ENCODE measurements at places on chromosomes 4 and X.

DNA sequence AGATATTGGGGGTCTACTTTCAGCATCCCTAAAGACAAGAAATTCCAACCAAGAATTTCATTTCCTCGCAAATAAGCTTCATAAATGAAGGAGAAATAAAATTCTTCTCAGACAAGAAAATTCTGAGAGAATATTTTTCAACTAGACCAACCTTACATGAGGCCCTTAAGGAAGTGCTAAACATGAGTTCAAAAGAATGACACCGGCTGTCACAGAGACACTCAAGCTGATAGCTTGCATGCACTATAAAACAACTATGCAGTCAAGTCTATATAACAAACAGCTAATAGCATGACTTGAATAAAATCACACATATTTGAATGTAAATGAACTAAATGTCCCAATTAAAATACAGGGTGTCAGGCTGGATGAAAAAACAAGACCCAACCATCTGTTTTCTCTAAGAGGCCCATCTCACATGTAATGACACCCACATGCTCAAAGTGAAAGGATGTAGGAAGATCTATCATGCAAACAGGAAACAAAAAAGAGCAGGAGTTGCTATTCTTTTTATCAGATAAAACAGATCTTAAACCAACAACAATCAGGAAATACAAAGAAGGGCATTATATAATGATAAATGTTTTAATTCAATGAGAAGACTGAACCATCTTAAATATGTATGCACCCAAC lies 27.2 kb downstream of the FAAH2 start:
- no peak for DNase-seq

DNA sequence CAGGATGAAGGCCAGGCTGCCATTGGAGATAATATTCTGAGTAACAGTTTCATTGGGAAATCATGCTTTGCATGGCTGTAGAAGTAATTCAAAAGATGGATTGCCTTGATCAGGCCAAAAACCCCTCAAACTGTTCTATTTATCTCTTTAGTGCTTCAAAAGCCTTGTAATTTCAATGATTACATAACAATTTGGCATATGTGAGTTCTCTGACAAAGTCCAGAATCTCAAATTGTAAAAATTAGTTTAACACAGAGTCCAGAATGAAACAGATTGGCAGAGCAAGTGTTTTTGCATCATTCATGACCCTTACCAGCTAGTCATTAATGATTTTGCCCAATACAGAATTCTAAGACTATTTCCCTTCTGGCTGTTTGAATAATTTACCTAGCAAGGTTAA lies 347.3 kb downstream of the SPRY1 start:
- DNase-seq = no peak

DNA sequence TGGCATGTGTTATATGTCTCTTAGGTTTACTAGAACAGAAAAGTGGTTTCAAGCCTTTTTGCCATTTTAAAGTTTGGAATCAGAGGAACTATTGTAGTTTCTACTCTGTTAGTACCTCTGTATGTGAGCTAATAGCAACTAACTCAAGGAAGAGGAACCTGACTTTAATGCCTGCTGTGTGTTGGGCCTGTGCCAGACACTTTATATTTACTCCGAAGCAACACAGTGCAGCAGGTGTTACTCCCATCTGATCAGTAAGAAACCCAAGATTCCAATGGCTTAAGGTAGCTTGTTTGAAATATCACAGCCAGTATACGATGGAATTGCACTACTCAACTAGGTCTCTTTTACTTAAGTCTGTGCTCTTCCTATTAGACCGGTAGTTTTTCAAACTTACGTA lies 79.2 kb downstream of the USP9X start:
- no peak for DNase-seq

DNA sequence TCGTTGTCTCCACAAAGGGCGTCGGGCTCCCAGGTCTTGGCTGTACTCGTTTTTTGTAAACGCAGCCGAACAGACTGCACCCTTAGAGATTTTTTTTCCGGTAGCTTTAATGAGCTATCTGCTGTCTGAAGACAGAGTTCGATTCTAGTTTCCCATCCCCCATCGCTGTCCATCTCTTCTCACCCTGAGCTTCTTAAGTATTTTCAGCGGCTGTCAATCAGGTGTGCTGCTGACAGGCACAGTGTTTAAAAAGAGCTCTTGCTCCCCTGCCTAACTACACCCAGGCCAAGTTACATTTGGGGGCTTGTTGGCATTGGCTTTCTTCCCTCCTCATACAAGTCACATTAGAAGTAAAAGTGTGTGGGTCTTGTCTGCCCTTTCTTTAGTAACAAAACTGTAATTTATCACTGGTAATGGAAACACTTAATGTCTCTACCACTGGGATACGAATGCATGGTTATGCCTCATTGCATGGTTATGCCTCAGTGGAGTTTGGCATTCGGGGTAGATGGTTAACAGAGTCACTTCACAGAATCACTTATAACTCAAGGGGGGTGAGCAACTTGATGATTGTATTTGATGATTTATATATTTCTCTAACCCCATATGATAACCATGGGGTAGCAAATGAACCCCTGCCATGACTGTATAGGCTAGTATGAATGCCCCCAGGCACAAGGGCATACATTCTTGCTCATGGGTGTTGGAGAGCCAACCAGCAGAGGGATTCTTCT lies 1.4 kb upstream of the ARHGAP6 start:
- no peak for DNase-seq

DNA sequence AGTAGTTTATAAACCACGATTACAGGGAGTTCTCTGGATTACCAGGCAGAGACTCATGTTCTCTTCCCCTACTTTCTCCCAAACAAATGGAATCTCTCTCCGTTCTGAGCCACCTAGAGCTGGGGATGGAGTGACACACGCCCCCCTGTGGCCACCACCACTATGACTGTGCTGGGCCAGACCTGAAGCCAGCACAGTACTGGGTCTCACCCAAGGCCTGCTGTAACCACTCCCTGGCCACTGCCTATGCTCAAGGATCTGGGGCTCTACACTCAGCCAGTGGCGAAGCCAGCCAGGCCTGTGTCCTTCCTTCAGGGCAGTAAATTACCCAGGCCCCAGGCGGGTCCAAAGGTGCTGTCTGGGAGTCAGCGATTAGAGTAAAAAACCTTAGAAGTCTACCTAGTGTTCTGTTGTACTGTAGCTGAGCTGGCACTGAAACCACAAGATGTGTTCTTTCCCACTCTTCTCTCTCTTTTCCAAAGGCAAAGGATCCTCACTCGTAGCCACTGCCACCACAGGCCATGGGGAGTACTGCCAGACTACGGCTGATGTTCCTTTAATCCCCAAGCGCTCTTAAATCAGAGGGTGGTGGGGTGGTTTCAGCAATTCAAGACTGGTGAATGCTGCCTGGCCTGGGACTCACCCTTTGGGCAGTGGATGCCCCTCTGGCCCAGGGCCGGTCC lies 412.2 kb upstream of the ARX start:
- DNase-seq = no peak

- no peak for DNase-seq
Observed at GRCh38 chr4:32562010-32562409, 1841.8 kb downstream of the PCDH7 start.

DNA sequence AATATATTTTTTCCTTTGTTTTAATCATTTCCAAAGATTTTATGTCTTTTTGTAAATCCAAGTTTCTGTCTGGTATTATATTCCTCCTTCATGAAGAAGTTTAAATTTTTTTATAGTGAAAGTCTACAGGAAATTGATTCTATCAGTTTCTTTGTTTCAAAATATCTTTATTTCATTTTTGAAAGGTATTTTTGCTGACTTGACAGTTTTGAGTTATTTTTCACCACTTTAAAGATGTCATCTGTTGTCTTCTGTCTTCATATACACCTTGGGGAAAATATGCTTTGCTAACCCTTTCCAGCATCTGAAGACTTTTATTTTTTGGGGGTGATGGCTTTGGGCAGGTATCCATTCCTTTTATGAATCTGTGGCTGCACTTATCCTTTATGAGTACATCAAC lies 164.4 kb upstream of the EPHA5 start:
- DNase-seq = no peak

DNA sequence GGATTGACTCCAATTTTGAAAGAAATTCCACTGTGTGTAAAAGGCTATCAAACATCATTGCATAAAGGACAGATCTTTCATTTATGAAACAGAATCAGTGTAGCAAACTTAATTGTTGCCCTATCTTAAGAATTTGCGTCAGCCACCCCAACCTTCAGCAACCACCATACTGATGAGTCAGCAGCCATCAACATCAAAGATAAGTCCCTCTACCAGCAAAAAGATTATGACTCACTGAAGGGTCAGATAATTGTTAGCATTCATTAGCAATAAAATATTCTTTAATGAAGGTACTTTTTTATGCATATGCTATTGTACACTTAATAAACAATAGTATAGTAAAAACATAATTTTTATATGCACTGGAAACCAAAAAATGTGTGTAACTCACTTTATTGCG lies 15.8 kb upstream of the GRSF1 start:
- no peak for DNase-seq

DNA sequence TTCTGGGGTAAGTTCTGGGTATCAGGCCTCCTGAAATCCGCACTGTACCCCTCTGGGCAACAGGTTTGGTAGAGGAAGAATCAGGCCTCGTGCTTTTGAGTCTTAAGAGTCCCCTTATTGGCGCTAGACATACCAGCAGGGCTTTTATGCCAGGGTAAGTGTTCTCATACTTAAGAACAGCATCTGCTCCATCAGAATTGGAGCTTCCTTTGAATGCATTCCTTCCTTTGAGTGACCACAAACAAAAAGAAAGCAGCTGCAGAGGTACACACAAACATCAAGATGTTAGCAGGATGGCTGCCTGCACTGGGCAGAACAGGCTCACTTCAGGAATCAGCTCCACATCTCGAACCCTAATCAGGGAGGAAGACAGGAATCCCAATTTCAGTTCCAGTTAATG lies 156.8 kb downstream of the MGST2 start:
- DNase-seq = no peak

GRCh38 chrX:23434356-23434884 lies 99.8 kb downstream of the PTCHD1 start:
- DNase-seq = no peak

- DNase-seq = no peak
Observed at GRCh38 chr4:26896636-26897035, 36.0 kb downstream of the STIM2 start.

GRCh38 chr4:83019794-83020494 lies 9.3 kb upstream of the LIN54 start:
- DNase-seq = no peak

GRCh38 chr4:160265836-160266235 lies 1163.0 kb downstream of the RAPGEF2 start:
- no peak for DNase-seq

DNA sequence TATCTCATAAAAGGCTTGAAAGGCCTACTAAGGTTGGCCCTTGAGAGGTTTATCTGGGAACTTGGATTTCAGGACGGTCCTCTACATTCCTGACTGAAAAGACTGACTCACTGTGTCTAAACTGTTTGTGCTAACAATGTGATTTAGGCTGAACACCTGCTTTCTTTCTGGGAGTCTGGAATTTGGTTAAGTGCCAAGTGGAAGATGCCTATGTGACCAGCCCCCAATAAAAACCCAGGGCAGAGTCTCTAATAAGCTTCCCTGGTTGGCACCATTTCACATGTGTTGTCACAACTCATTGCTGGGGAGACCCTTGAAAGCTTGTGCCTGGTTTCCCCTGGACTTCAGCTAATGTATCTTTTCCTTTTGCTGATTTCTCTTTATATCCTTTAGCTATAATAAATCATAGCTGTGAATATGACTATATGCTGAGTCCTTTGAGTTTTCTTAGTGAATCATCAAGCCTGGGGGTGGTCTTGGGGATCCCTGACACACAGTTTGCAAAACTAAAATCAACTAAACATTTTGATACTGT lies 55.1 kb downstream of the GPR82 start:
- DNase-seq = no peak

DNA sequence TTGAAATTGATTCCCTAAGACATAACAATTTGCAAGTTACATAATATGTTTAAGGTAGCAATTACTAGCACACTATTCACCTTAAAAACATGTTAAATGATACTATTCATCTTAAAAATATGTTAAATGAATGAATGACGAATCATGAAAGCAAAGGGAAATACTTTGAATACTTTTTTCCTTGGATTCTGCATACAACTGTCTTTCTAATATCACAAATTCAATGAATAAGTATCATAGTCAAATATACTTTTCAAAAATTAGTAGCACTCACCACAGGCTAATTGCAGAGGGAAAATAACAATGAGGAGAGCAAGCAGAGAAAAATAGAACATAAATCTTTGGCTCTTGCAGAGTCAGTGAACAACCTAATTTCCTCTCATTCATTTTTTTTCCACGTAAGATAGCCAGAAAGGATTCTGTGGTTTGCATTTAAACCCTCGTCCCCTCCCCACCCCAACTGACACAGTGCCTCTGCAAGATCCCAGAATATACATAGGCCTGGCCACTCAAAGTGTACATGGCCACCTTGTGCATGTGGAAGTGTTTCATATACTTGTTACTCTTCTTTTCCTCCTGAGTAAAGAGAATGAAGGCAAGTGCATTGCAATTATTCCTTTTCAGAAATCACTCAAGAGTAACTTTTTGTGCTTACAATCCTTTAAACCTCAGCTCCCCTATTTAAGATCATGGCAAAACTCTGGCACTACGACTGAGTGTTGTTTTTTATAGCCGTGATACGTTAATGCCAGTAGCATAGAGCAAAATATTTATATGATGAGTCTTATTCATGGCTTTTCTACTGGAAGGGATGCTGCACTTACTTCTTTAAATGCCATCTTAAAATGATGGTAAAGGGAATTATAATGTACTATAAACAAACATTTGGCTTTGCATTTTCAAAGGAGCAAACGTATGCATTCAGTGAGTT lies 236.4 kb downstream of the PDGFC start:
- DNase-seq = no peak

GRCh38 chr4:169115897-169116254 lies 105.8 kb upstream of the CBR4 start:
- no peak for DNase-seq

DNA sequence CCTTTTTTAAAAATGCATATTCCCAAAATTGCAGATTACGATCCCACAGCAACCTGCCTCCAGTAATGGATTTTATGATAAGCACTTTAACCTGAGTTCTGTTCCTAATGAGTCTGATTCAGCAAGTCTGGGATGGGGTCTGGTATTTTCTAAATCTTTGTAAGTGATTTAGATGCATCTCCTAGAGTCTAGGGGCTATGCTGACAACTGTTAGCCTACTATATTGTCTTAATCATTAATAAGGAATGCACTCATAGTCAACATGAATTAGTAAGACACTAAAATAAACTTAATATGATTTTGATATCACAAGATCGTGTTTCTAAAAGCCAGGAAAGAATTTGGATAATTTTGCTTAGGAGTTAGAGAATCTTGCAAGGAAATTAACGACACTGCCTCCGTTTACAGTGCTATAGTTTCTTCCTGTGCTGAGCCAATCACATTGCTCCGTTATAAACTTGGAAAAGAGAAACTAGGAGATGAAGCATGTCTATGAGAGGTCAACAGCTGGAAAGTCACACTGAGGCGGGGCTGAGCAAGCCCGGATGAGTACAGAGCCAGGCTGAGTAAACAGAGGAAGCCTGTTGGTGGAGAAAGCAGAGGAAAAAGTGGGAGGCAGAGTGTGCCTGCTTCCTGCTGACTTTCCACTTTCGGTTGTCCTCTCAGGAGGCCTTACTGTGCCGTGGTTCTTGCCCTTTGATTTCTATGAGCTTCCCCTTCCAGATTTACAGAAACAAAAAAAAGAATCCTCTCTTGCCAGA lies 5.4 kb downstream of the SCARB2 start:
- DNase-seq = no peak

GRCh38 chrX:147217334-147217733 lies 402.8 kb upstream of the CXorf51A start:
- no peak for DNase-seq

GRCh38 chr4:61202638-61203435 lies 2.7 kb downstream of the ADGRL3 start:
- DNase-seq = no peak
